Activated T-cell treated with anti-CD3 and anti-CD28 coated beads, Interleukin-2, amount 50 U/mL, for 72 hours (primary cell): ENCODE measurements at places on chromosomes 7 and 10.

DNA sequence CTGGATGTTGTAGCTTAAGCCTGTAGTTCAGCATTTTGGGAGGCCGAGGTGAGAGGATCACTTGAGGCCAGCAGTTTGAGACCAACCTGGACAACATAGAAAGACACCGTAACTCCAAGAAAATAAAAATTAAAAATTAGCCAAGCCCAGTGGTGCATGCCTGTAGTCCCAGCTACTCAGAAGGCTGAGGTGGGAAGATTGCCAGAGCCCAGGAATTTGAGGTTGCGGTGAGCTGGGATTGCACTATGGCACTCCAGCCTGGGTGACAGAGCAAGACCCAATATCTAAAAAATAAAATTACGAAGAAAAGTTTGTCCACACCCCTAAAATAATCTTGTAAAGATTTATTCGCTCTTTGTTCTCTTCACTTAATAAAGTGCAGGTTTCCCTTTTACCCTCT lies 951.0 kb downstream of the TYW1 start:
- no peak for DNase-seq

DNA sequence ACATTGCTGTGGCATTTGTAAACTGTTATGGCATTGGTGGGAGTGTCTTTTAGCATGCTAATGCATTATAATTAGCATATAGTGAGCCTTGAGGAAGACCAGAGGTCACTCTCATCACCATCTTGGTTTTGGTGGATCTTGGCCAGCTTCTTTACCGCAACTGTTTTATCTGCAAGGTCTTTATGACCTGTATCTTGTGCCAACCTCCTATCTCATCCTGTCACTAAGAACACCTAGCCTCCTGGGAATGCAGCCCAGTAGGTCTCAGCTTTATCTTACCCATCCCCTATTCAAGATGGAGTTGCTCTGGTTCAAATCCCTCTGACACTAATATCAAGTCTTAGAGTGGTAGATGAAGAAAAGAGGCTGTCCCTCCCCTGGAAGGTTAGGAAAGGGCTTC lies 506.2 kb downstream of the GALNT17 start:
- DNase-seq = no peak

DNA sequence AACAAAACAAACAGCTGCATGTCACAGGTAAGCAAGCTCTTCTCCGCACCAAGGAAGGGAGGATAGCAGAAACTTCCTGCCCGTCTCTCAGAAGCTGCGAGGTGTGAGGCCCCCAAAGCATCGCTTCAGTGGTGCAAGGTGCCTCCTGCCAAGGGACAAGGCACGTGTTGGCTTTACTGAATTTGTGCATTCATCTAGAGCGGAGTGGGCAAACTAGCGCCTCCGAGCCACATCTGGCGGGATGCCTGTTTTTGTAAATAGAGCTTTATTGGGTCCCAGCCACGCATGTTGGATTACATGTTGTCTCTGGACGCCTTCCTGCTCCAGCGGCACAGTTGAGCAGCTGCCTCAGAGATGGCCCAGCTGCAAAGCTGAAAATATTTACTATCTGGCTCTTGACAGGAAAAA lies 27.7 kb downstream of the PHYH start:
- DNase-seq = no peak

DNA sequence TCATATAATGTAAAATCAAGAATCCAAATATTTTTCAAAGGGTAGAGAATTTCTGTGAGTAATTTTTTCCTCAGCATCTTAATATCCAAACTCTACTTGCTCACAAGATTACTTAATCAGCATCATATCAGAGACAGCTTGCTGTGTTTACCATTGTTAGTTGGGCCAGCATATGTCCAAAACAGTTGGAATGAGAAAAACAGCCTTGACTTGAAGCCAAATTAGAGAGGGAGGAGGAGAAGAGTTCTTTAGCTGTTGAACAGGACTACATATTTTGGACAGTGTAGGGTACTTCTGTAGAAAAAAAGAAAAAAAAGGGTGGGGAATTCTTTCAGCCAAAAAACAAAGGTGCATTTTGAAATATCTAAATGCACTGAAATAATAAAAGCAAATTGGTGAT lies 69.8 kb downstream of the HDAC9 start:
- DNase-seq = no peak

- DNase-seq = no peak
Measured at GRCh38 chr7:27201580-27202017, 1.7 kb upstream of the HOXA13 start.

- DNase-seq = no peak
Measured at GRCh38 chr7:100126239-100126930, 382 bp upstream of the MBLAC1 start.

- no peak for DNase-seq
Measured at GRCh38 chr7:21504021-21504420, 38.8 kb upstream of the DNAH11 start.

DNA sequence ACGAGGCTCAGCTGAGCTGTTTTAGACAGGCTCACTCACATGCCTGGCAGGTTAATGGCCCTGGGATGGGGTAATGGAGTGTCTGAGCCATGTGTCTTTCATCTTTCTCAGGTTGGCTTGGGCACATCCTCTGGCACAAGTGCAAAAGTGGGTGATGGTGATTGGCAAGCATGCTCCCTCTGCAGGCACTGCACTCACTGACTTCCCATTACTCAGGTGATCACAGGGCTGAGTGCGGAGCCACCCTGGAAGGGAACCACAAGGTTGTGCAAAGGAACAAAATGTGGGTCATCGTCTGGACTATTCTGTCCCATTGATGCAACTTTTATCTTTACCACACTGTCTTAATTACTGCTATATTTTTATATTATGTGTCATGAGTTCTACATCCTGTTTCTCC lies 244.1 kb upstream of the AKR1E2 start:
- no peak for DNase-seq

GRCh38 chr10:21727452-21728168 lies 193.6 kb downstream of the MLLT10 start:
- DNase-seq = no peak

DNA sequence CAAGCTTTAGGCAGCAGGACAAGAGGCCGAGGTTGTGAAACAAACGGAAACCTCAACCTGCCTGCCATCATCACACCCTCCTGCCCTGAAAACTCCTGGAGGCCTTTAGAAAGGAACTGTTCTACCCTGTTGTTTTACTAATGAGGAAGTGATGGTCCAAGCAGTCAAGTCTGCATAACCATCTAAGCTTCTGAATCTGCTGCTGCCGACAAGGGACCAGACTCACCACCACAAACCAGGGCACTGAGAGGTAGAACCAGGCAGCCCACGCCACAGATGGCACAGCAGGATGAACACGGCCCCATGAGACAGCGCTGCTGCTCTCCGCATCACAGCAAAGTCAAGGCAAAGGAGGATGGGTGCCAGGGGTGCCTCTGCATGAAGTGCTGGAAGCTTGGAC lies 209.4 kb downstream of the CELF2 start:
- DNase-seq = no peak

DNA sequence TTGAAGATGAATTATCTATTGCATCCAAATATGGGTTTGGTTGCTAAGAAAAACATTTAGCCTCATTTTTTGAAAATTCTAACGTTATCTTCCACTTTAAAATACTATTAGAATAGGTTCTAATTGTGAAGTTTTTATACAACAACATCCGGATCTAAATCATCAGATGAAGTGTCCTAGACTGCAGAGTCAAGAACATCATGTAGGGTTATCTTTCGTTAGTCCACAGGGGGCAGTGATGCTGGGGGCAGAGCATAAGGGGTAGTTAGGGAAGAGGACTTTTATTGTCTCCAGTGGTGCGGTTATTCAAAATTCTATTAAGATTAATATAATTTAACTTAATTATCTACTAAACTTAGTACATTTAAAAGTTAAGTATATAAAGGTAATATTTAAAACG lies 990.6 kb upstream of the PHF14 start:
- DNase-seq = no peak

DNA sequence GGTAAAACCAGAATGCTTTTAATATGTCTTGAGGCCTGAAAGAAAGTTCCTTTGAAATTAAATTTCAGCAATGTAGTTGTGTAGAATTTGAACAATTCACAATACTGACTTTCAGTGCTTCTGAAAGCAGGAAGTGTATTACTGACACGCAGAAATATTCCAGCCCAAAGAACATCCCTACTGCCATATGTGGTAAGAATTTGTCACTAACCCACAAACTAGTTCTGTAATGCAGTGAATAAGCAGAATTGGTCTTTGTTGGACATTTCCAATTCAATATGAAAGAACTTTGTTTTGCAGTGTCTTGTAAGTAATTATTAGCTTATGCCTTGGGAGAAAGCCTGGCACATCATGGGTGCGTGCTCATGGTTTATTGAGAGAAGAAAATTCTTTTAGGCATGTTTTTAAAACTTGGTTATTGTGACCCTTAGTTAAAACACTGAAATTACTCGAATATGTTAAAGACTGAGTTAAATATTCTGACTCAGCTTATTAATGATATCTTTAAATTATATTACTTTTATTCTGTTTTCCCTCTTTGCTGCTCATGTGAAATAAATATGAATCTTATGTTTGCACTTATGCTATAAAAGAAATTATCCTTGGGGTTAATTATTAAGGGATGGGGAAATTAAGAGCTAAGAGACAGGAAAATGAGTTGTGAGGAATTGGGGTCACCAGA lies 33.4 kb downstream of the PTPN12 start:
- DNase-seq = no peak

DNA sequence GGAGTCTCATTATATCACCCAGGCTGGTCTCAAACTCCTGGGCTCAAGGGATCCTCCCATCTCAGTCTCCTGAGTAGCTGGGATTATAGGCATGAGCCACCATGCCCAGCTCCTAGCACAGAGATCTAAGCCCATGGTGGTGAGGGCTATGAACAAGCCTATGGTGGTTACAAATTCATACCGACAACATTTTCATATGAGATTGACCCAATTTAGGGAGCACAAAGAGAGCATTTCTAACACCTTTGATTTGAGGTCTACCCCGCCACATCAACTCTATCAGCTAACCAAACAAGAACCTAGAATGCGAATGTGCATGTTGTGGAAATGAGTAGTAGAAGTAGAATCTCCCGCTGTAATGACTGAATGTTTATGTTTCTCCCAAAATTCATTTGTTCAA lies 14.2 kb upstream of the PRF1 start:
- DNase-seq = peak; percentile 17

GRCh38 chr10:51074238-51075028 lies at the start of gene PRKG1:
PRKG1 (plus strand) TSS chr10:51074487.
- DNase-seq = peak; percentile 1

- no peak for DNase-seq
Measured at GRCh38 chr7:86708031-86708680, 64.4 kb downstream of the GRM3 start.

GRCh38 chr10:116538992-116539391 lies 6.7 kb upstream of the PNLIP start:
- no peak for DNase-seq

- no peak for DNase-seq
Measured at GRCh38 chr7:25726781-25727311, 425.2 kb upstream of the NFE2L3 start.

DNA sequence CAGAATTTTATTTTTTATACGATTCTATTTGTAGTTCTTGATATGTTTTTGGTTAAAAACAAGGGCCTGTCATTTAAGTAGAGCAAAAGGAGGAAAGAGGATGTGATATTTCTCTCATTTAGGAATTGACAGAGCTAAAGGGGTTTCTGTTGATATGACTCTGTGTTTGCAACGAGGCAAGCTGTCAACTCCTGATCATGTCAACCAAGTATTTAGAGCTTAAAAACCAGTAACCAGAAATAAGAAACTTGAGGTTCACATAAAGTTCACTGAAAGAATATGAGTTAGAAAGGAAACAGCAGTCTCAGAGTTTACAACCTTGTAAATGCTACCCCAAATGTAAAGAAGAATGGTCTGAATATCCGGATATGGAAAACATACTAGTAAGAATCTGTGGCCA lies 434.2 kb downstream of the PARD3 start:
- DNase-seq = no peak

GRCh38 chr7:98616381-98617050 lies 569 bp upstream of the NPTX2 start:
- DNase-seq = no peak

DNA sequence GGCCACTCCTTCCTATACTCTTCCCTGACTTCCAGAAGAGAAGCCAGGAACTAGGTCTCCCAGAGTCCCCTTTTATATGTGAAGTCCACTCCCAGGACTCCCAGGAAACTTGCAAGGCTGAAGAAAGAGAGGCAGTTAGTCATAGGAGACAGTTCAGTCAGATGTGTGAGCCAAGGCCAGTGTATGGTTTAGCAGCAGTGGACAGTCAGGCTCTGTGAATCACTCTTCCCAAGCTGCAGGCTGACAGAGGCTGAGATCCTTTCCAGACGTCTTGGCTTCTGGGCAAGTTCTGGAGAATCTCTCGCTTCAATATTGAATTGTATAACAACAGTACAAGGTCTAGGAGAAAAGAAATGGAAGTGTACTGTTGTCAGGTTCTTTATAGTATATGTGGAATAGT lies 26.9 kb downstream of the BLVRA start:
- DNase-seq = no peak

DNA sequence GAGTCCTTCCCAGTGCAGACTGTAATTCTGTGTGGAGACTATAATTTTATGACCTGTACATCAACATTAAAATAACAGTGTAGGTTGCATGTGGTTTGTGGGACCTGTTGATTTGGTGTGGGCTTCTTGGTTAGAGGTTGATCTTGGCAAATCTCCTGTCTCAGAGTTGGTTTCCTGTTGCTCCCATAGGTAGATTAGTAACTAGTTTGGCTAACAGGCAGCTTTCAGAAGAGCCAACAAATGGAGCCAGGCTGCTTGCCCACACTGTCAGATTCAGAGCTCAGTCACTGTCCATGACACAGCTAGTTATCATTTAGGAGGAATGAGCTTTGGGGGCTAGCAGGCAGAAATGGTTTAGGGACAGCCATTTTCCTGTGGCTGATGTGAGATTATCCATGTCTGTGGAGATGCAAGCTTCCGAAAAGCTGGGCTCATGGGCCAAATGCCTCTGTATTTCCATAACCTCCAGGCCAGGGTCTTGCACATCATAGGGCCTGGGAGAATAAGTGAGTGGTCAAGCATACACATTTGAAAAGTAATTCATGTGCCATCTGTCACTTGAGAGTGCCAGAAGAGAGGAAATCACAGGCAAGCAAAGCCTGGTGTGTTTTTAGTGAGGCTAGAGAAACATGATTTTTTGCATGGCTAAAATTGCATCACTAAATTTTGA lies 33.4 kb downstream of the CCM2 start:
- DNase-seq = peak; percentile 12

GRCh38 chr7:151129117-151129959 lies 38.2 kb downstream of the GBX1 start:
- no peak for DNase-seq

- no peak for DNase-seq
Measured at GRCh38 chr7:4661871-4662270, 20.2 kb upstream of the FOXK1 start.
